NCI-H1436 treated with DMSO at 0.1 percent for 48 hours (cell line): ENCODE measurements at places on chromosomes 16 and 17.

GRCh38 chr17:62780951-62781350, 27.2 kb downstream of the MARCHF10 start:
- no peak for DNase-seq

DNA sequence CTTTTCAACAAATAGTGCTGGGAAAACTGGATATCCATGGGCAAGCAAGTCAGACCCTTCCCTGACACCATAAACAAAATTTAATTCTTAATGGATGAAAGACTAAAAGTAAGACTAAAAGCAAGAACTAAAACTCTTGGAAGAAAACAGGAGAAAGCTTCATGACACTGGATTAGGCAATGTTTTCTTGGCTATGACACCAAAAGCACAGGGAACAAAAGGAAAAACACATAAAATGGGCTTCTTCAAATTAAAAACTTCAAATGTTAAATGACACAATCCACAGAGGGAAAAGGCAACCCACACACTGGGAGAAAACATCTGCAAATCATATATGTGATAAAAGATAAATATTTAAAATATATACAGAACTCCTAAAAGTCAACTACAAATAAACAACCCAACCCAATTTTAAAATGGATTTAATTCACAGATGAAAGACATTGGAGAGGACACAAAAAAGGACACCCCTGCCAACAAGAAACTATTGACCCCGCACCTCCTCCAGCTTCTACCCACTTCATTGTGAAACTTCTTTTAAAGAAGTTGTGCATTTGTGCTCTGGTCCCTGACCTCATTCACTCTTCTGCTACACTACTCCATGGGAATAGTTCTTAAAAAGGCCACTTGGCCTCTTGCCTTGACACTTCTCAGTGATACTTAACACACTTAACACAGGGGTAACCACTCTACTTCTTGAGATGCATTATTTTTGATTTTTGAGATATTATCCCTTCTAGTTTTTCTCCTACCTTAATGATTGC, 80.3 kb downstream of the TRIM37 start:
- DNase-seq, result no peak

- DNase-seq, result no peak
Measured at GRCh38 chr17:57929386-57929785, 25.8 kb downstream of the CUEDC1 start.

- DNase-seq, result no peak
Measured at GRCh38 chr17:74921026-74921681, 1.9 kb downstream of the USH1G start.

DNA sequence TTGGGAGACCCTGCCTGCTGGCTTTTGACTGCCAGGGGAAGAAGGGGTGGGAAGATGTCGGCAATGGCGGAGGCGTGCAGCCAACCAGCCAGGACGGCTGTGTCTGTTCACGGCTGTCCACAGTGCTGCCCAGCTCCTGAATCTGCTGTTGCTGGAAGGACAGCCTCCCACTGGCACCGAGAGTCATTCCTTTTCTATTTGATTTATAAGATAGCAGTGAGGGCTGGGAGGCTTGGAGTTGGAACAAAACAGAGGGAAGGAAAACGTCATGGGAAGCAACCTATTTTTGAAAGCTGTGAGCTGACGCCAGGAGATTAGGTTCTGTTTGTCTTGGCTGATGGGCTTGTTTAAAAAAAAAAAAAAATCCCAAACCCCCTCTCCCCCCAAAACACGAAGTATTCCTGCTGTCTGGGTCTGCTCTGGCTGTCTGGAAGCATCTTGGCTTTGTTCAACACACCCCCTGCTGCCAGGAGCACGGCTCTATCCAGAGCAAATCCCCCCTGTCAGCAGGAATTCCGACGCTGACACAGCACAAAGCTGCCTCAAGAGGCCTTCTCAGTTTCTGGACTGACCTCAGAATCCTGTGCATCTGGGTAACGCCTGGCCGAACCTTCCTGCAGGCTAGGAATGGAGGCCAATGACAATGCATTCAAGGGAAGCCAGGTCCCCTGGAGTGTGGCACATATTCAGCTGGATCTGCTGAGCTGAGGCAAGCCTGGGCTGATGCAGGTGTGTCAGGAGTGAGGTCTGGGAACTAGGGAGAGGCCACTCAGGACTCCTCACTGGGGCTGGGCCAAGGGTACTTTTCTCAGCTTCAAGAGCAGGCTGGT, 41.0 kb upstream of the SREBF1 start:
- no peak for DNase-seq

DNA sequence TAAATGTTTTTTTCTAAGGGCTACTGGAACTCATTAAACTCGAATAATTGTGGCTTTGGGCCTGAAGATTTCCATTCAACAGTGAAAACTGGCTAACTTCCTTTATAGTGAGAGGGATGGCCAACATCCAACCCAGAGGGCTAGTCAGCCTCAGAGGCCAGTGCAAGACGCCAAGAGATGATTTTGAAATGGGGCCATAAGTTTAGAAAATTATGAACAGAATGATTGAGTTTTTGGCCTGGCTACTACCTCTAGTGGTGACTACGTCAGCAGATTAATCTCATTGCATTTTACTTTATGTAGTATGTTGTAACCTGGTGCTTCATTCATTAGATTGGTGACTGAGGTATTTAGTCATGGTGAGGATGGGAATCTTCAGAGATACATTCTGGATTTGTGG, 28.4 kb downstream of the HAPSTR1 start:
- no peak for DNase-seq

GRCh38 chr17:31379597-31380205, 11.8 kb upstream of the RAB11FIP4 start:
- DNase-seq, result no peak

- no peak for DNase-seq
Measured at GRCh38 chr17:66073384-66073783, 118.5 kb downstream of the CEP112 start.

GRCh38 chr16:57512296-57513001, 23.9 kb downstream of the CCDC102A start:
- DNase-seq, result no peak

- DNase-seq, result no peak
Measured at GRCh38 chr17:31622500-31622899, 231.0 kb downstream of the RAB11FIP4 start.

GRCh38 chr16:56983211-56983751, 6.1 kb upstream of the NLRC5 start:
- no peak for DNase-seq

GRCh38 chr17:79612468-79613194, 1.8 kb upstream of the RBFOX3 start:
- no peak for DNase-seq

DNA sequence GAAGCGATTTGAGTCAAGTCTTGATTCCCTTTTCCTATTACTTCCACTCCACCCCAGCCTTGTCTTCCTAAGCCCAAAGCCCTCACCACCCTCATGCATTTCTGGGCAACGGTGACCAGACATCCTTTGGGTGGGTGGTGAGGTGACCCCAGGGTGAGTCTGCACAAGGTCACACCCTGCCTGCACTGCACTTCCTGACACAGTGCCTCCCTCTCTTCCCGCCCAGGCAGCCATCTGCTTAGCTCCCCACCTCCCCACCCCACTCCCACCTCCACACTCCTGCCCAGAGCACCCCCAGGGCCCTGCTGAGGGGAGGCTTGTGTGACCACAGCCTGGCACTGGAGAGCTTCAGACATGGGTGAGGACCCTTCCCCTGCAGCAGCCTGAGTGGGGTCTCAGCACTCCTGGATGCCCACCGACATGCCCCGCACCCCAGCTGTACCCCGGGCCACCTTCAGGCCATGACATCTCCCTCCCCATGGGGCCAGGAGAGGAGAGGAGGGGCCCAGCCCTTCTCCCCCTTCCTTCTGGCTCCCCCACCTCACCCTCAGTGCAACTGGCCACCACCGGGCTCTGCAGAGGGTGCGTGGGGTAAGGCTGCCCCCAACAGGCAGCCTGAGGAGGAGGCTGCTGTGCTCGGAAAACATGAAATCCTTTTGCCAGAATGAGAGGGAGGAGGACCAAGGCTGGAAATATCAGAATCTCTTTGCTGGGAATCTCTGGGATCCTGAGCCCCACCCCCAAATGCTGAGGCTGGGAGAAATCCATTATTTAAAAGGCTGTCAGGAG, 68.6 kb downstream of the CCT6B start:
- DNase-seq, result no peak

GRCh38 chr16:27436921-27437650, 35.1 kb downstream of the IL21R start:
- no peak for DNase-seq

DNA sequence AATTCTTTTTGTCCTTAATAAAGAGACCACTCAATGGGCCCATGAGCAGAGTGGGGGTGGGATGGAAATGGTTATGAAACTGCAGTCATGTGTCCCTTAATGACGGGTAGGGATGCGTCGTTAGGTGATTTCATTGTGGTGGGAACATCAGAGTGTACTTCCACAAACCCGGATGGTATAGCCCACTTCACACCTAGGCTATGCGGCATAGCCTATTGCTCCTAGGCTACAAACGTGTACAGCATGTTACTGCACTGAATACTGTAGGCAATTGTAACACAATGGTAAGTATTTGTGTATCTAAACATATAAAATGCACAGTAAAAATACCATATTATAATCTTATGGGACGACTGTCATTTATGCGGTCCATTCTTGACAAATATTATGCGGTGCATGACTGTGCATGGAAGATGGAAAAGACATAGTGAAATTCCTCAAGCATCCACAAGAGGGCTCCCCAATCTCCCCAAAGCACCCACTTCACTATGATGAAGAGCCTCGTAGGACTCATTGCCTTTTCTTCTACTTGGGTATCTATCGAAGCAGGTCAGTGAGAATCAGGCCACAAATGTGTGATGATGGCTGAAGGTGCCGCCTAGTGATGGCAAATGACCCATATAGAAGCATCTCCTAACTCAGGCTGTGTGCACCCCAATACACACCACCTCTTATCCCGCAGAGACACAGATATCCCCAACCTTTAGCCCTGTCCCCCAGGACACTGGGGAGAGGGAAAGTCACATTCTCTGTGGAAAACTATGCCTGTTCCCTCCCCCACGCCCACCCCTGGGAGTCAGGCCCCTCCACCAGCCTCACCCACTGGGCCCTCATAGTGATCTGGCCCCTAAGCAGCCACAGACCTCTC, 43.5 kb downstream of the TBX21 start:
- no peak for DNase-seq

DNA sequence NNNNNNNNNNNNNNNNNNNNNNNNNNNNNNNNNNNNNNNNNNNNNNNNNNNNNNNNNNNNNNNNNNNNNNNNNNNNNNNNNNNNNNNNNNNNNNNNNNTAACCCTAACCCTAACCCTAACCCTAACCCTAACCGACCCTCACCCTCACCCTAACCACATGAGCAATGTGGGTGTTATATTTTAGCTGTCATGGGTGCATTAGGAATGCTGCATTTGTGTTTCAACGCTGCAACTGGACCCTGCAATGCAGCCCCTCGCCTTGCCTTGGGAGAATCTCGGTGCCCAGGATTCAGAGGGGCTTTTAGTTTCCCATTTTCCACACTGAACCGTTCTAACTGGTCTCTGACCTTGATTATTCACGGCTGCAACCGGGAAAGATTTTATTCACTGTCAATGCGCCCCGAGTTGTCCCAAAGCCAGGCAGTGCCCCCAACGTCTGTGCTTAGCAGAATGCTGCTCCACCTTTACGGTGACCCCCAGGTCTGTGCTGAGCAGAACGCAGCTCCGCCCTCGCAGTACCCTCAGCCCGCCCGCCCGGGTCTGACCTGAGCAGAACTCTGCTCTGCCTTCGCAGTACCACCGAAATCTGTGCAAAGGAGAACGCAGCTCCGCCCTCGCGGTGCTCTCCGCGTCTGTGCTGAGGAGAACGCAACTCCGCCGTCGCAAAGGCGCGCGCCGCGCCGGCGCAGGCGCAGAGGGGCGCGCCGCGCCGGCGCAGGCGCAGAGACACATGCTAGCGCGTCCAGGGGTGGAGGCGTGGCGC, 43.3 kb downstream of the POLR3K start:
- no peak for DNase-seq

GRCh38 chr17:17626151-17626805, 34.8 kb upstream of the PEMT start:
- no peak for DNase-seq
